ENCODE measurements at places on chromosomes 3 and 15.

DNA sequence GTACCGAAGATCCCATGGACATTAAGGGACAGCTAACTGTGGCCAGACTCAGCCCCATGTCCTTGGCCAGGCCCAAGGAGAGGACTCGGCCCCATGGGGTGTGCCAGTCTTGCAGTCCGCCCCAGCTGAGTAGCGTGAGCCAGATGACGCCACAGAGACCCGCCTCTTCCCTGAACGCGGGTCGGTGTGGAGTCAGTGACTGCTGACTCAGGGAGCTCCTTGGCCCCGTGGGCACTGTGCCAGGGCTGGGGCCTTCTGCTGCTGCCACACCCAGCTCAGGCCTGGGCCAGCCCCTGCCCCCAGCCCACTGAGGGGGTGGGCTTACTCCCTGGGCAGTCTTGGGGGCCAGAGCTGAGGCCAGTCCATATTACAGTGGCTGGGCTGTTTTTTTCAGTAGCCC is 52.8 kb downstream of the PLXNA1 start:
- DNase-seq: peak; percentile 87

DNA sequence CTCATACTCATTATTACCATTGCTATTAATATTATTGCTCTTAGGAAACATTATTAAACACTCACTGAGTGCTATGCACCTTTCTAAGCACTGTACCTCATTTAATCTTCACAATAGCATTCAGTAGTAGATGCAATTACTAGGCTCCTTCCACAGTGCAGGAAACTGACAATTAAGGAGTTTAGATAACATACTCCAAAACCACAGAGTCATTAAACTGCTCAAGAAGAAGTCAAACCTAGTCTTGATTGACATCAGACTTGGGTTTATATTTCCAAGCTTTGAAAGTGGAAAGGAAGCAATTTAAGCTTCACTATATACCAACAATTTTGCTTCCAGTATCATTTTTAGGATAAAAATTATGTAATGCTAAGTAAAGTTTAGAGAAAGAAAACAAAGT is 490.1 kb upstream of the ARRDC4 start:
- DNase-seq: no peak

- DNase-seq: peak; percentile 58
Measured at GRCh38 chr3:127786353-127787070, 35.8 kb downstream of the MGLL start.

GRCh38 chr3:37279236-37279635 is 104.9 kb upstream of the LRRFIP2 start:
- DNase-seq: peak; percentile 54

DNA sequence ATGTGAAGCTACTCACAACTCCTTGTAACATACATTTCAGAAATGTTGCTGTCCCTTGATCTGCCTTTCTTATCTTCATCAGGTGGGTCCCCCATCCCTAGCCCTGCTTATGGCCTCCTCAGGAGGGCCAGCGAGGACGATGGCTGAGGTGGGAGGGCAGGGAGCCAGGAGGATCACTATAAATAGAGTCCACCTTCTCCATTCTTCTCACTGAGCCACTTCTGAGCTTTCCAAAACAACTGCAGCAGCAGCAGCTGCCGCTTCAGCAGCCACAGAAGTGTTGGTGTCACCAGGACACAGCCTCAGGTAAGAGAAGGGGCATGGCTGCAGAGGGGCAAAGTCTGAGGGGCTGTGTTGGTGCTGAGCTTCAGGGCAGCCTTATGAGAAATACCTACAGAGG is 53.5 kb downstream of the ANAPC13 start:
- no peak for DNase-seq

DNA sequence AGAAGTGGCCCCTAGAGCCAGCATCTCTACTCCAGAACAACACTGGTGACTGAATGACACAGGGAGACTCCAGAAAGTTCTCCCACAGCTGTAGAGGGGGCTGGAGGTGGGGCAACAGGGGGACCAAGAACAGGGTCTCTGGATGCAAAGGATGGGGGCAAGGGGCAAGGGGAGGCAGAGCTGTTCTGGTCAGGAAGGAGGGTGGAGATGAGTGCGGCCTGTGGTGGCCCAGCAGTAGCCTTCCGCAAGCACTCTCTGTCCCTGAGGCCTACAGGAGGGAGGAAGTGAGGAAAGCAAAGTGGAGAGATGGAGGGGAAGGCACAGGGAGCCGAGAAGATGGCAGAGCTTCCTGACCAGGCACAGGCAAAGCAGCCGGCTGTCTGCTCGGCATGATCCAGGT is 56.5 kb downstream of the HOMER2 start:
- DNase-seq: no peak

GRCh38 chr15:69388260-69388705 is 25.9 kb upstream of the KIF23 start:
- peak; percentile 40 for DNase-seq

- peak; percentile 50 for DNase-seq
Measured at GRCh38 chr3:50333744-50334328, 5.8 kb upstream of the TUSC2 start.

- peak; percentile 17 for DNase-seq
Measured at GRCh38 chr15:36239509-36239908, 339.9 kb upstream of the CDIN1 start.

GRCh38 chr3:40124918-40125317 is 184.6 kb upstream of the EIF1B start:
- DNase-seq: no peak

DNA sequence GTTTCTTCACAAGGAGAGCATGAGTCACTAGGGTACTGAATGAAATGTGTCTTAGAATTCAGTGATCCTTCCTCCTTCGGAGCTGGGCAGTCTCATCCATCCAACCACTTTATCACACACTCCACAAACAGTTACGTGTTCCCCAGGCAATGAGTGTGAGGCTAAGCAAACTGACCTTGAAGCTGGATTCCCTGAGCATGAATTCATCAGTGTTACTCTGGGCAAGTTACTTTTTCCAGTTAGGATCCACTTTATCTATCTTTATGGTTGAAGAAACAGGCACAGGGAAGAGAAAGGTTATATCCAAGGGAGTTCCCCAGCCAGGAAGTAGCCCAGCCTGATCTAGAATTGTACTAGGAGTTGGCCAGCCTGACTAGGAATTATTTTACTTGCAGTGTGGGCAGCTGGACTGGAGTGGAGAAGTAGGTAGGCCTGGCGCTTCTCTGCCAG is 17.1 kb upstream of the GCNT3 start:
- DNase-seq: peak; percentile 16

DNA sequence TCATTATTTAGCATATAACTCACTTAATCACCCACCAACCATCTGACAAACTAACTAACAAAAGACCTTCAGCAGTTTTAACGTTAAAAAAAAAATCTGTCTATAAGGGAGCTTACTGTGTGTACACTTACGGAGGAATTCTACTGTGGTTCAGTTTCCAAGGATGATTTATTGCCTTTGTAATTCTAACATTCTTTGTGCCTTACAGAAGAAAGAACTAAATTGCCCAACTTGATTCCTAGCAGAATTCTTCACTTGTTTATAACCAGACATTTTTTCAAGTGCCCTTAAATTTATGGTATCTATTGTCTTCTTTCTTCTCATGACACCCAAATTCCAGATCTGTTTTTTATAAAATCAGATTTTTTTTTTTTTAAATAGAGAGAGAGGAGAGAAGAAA is 119.7 kb upstream of the IGSF10 start:
- DNase-seq: peak; percentile 90

- DNase-seq: peak; percentile 74
Measured at GRCh38 chr3:184154885-184155643, at the start of gene DVL3. DVL3 (plus strand) TSS chr3:184155377; CDS start chr3:184155636, 259 bp downstream.

DNA sequence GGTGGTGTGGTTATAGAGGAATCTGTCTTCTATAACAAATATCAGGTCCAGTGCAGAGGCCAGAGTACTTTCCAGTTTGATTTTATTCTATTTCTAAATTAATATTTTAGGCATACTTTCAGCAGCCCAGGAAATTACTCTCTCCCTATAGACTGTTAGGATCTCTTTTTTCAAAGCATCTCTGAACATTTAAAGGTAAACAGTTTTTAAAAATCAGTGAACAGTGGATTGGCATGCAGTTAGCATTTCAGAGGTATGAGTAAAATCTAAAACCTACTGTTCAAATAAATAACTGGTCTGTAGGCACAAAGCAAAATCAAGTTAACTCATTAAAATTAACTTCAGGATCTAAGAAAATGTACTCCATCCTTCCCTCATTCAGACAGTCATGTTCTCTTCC is 3.0 kb downstream of the ZBED2 start:
- no peak for DNase-seq

DNA sequence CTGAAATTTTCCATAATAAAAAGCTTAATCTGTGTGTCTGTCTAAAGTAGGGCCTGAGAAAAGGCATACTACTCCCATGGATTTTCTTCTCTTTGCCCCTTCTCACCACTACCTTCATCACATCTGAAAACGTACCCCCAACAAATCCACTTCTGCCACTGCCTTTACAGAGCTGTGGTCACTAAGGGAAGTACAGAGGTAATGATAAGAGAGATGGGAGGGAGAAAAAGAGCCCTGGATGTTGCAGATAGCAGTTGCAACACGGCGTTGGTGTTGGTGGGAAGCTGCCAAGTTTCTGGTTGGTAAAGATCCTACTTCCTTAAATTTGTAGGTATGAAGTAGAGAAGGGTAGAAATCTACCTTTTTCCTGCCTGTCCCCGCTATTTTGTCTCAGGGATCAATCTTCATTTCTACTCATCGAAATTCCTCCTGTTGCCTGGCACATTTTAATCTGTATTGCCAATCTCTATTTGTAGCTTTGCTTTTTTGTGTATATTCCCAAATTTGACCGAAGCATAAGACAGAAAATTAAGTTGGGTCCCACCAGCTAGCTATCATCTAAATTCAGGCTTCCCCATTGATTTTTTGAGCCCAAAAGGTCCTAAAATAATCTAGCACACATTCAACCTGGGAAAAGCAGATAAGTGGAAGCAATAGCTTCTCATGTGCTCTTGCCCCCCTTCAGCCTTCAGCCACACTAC is 102.9 kb downstream of the TFDP2 start:
- DNase-seq: no peak

GRCh38 chr3:125002414-125003368 is 53.1 kb downstream of the HEG1 start:
- DNase-seq: no peak

- DNase-seq: no peak
Measured at GRCh38 chr15:69562116-69562515, 109.5 kb downstream of the RPLP1 start.

DNA sequence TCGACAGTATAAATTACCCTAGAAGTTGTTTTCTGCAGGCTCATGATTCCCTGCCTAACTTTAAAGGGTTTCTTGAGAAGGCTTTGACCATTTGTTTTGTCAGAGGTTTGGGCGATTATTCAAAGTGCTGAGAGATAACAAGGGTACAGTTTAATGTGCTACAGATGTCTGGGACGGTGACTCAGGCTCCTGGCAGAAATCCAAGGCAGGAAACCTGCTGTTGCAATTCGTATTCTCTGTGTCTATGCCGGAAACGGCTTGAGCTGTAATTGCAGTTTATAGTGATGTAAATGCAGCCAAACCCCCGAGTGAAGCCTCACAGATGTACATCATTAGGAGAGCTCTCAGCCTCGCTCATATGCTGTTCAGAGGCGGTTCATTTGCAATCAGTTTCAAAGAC is 65.6 kb downstream of the SYNPR start:
- peak; percentile 96 for DNase-seq

- no peak for DNase-seq
Measured at GRCh38 chr3:10460951-10461545, 44.3 kb downstream of the ATP2B2 start.

DNA sequence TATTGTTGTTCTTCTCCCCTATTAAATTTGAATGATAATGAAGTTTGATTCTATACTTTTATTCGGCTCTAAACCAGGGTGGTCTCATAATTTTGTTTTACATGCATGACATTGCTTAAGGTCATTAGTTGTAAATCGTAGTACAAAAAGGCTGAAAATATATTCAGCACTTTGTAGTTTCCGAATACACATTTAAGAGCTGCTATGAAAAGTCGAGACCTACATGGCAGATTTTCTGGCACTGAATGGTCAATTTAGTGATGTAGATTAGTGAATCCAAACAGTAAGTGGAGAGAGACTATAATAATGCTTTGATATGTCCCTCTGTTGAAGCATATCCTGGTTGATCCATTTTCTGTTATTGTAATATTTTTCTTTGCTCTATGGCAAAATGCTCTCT is 254.0 kb upstream of the SOX2 start:
- no peak for DNase-seq

DNA sequence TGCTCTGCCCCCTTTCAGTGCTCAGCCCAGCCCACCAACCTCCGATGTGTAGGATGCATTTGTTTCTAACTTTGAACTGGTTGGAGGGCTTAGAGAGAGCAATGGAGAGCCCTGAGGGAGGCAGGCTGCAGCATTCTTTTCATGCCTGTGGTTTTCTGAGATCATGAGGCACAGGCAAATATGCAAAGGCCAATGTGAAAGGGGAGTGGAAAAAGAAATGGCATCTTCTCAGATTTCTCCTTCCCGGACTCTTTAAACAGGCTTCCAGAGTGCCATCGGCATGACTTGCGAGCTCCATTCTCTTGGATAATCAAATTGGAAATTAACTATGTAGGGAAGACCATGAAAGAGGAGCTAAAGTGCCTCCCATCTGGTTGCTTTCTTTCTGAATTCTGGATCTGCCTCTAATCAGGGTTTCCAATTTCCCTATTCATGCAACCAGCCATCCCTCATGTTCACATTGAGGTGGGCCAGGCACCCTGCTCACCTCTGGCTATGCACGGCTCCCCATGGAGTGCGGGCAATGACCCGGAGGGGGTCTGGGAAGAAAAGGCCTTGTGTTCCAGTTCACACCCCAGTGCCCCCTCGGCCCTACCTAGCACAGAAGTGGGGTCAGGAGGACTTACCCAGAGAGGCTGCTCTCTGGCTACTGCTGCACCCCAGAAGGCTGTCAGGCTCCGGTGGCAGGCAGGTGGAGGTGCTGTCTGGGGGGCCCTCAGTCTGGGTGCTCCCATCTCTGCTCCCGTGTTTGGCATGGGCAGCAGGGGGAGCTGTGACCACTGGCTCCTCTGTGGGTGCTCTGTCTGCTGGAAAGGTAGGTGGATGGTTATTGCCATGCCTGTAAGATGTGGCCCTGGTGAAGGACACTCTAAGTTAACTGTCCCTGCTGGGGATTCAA is 16.1 kb downstream of the AMOTL2 start:
- DNase-seq: peak; percentile 99

GRCh38 chr3:23760325-23760724 is 45.4 kb upstream of the UBE2E1 start:
- DNase-seq: no peak

- DNase-seq: peak; percentile 83
Measured at GRCh38 chr3:155664925-155665695, 79.8 kb downstream of the PLCH1 start.

- DNase-seq: no peak
Measured at GRCh38 chr3:186432189-186432588, 70.2 kb upstream of the DGKG start.

DNA sequence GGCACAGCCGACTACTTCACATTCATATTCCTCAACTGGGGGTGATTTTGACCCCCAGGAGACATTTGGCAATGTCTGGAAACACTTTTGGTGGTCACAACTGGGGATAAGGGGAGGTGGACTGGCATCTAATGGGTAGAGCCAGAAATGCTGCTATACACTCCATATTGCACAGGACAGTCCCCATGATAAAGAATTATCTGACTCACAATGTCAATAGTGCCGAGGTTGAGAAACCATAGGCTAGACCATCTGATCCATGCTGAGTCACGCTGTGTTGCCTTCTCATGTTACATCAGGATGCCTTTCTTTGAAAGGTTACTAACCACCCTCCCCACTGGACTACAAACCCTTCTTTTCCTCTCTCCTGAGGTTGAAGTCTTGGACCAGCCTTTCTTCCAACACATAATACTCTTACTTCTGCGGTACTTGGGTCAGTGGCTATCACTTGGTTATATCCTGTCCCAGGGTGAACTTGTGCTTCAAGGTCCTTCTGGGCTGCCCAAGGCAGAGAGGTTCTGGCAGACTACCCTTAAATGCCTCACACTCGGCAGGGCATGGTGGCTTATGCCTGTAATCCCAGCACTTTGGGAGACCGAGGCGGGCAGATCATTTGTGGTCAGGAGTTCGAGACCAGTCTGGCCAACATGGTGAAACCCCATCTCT is 68.8 kb downstream of the CTNNB1 start:
- peak; percentile 98 for DNase-seq
